ENCODE measurements at places on chromosomes 12 and 14.
A peak's percentile ranks its signal among the peaks of the same experiment; 100 is the strongest.

DNA sequence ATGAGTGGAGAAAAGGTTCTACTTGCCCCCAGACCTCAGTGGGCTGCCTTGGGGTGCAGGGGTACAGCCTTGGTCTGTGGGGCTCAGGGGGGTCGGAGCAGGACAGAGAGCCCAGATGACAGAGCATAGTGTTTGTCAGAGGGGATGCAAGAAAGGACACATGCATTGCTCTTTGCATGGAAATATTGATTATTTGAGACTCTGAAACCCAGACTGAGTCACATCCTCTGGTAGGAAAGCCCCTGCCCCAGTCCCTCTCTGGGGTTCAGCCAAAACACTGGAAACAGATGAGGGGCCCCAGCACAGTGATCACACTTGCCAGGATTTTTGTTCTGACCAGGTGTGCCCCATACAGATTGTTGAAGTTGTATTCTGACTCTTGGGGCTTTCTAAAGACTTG is 1094.4 kb downstream of the BCL11B start:
- DNase-seq = peak; percentile 60

GRCh38 chr14:95816539-95816938 is 60.1 kb upstream of the TUNAR start:
- DNase-seq = no peak

DNA sequence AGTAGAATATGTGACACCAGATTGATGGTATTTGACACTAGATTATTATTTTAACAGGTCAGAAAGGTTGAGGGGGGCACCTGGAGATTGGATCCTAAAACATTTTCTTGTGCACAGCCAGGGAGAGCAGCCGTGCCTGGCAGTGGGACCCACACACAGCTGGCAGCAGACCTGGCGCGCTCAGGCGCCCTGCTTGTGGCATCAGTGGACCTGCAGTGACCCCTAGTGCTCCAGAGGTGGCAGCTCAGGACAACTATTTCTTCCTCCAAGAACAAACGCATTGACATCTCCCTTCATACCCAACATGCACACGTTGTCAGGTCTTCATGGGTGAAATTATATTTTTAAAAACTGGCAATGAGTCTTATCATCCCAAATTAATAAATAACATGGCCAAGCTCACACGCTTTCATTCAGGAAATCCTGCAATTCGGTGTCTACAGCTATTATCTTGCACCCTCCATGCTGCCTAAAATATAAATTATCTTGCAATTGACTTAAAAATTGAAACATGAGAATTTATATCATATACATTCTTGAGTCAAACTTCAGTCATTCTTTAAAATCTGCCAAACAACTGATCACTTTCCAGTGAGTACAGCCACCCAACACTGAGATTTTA is 7.7 kb upstream of the TMEM132D start:
- DNase-seq = no peak

GRCh38 chr14:90505531-90505930 is 108.7 kb downstream of the CALM1 start:
- no peak for DNase-seq

DNA sequence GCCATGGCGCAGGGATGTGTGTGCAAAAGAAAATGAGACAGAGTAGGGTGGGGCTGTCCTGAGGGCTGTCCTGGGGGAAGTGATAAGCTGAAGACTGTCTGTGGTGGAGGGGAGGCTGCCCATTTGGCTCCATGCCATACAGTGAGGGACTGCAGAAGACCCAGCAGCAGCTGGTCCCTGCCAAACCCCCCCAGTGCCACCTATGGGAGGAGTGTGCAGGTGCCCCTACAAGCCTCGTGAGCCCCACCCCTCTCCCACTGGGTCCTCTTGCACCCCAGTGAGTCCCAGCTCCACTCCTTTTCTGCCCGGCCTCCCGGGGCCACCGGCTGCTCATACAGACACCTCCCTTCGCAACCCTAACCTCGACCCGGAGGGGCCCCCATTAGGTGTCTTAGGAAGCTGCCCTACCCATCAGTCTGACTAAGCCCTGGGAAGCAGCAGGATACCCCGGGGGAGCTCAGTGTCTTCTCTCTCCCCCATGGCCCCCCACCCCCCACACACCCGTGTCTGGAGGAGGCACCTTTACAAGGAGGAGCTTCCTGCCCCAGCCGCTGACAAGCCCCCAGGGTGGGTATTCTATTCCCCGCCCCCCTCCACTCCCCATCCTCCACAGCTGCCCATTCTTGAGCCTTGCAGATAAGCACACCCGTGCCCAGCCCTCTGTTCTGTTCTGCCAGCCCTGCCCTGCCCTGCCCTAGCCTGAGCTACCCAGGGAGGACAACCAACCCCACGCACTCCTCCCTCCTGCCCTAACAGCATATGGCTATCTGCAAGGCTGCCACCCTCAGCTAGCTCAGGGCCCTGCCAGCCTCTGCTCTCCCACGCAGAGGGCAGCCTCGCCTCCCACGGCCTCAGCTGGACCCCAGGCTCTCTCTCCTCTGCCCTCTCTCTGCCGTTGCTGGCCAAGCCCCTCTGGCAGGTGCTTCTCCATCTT is 41.9 kb downstream of the SLC6A12 start:
- DNase-seq = no peak

GRCh38 chr14:54564071-54564867 is 2.7 kb upstream of the SAMD4A start:
- DNase-seq = no peak

GRCh38 chr14:64401949-64402348 is 13.8 kb downstream of the MTHFD1 start:
- no peak for DNase-seq

GRCh38 chr14:99664058-99664936 is 19.4 kb downstream of the HHIPL1 start:
- no peak for DNase-seq

DNA sequence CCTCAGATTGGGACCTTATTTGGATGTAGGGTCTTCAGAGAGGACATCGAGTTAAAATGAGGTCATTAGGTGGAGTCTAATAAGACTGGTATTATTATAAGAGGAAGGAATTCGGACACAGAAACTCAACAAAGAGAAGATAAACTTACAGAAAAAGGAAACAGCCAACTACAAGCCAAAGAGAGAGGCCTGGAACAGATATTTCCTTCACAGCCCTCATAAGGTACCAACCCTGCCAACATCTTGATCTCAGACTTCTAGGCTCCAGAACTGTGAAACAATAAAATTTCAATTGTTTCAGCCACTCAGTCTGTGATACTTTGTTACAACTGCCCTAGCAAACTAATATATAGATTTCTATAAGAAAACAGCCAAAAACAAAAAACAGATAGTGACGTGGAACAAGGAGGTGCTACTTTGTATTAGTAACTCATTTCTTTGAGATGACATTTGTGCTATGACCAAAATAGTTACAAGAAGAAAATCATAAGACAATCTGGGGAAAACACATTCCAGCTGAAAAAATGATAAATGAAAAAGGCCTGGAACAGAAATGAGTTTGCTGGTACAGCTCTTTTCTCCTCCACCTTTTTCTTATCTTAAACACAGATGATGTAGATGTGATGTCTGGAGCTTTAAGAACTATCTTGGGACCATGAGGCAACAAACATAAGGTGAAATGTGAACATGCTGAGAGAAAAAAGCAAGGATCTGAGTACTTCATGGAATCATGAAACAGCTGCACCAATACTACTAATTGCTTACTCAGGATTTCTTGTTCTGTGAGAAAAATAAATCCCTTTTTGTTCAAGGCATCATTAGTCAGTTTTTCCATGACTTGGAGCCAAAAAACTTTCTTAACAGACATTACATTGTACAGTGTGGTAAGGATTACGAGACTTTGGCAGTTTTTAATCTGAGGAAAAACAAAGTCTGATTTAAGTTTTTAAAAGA is 243.2 kb downstream of the ANO6 start:
- DNase-seq = no peak

- no peak for DNase-seq
Observed at GRCh38 chr12:82651489-82651888, 35.2 kb upstream of the TMTC2 start.

GRCh38 chr12:41242603-41243002 is 54.5 kb downstream of the PDZRN4 start:
- no peak for DNase-seq

DNA sequence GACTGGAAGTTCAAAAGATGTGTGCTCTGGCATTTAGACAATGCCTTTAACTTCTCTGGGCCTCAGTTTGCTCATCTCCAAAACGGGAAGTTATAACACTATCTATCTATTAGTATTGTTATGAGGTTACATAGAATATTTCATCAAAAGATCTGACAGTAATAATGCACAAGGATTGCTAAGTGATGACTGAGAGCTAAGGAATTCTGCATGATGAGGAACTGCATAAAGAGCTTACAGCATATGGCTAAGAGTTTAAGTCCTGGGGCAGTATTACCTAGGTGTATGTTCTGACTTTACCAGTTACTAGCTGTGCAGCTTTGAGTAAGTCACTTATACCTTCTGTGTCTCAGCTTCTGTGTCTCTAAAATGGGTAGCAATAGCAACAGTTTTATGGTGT is 160.1 kb upstream of the TMPO start:
- DNase-seq = no peak

- DNase-seq = no peak
Observed at GRCh38 chr14:65003394-65003793, 16.7 kb downstream of the FNTB start.

All from activated T-helper 9 cell treated with anti-CD3 and anti-CD28 coated beads, Interleukin-2, amount 50 U/mL, for 16 hours (primary cell).